ENCODE measurements at places on chromosomes 12 and 14.

DNA sequence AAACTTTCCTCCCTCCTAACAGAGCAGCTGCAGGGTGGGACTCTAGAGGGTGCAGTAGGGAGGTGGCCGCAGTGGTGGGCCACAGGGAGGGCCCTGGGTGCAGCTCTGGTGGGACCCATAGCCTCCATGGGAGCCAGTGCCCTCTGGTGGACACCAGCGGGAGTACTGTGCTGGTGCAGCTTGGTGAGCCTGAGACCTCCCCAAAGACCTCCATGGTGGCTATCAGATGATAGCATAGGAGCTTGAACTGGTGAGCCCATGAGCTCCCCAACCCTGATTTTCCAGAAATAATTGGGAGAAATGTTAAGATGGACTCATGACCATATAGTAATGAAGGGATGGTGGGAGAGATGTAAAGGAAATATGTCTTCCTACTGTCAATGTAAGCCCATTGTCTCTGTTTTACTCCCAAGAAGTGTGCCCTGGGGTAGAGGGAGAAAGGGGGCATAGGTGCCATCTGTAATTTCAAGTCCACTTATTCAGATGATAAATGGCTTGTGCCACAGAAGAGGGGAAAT lies 98.7 kb downstream of the GAS2L3 start:
- DNase-seq, result no peak

- DNase-seq, result no peak
Observed at GRCh38 chr12:100767371-100767770, 27.2 kb upstream of the ANO4 start.

DNA sequence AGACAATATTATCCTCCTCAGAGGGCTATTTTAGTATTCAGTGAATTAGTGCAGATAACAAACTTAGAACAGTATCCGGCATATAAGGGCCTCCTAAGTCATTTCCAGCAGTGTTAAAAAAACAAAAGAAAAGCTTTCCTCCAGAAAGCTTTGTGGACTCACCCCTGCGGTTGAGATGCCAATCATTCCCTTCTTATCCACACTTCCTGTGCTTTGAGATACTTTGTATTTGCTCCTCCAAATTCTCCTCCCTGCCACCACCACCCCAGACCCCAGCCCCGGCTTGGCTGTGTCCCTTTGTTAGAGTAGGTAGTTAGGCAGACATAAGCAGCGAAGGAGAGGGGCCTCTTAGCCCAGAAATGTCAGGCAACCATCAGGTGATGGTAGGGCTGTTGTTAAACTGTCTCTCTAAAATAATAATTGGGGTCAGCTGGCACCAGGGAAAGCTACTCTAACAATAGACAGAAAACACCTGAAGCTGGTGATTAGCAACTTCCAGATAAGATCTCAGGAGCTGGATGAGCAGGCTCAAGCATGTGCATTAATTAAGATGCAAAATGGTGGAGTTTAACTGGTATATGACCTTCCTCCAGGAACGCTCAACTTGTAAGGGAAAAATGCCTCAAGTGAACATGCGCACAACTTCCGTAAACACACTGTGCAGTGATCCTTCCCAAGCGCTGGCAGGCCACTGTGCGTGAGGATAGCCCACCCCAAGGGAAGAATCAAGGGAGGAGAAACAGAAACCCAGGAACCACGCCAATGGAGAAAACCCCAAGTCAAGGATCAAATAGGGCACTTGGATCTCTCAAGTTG lies 152.1 kb upstream of the EEA1 start:
- no peak for DNase-seq

GRCh38 chr14:46902837-46903236 lies 251.3 kb upstream of the RPL10L start:
- DNase-seq, result no peak

DNA sequence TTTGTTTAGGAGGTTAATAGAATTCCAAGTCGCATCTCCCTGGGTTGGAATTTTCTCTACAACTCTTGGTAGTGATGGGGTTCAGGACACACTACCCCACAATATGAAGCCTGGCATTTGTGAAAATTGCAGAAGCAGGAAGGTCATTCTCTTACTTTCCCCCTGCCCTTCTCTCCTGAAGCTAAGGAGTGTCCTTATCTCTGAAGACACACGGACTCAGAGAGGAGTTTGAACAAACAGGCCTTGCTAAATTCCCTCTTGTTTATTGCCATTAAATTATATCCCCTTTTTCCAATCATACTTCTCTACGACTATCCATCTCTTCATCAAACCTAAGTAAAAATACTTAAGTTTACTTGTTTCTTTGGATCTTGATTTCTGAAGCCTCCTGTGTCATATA lies 443.0 kb downstream of the RAD51B start:
- no peak for DNase-seq

GRCh38 chr12:32437095-32437515 lies 37.7 kb downstream of the FGD4 start:
- no peak for DNase-seq

GRCh38 chr12:19834592-19834991 lies 395.3 kb downstream of the AEBP2 start:
- DNase-seq, result no peak

GRCh38 chr14:55398679-55399078 lies 13.0 kb downstream of the ATG14 start:
- peak; percentile 85 for DNase-seq

GRCh38 chr12:116707751-116708150 lies 30.1 kb downstream of the SPRING1 start:
- no peak for DNase-seq

- DNase-seq, result no peak
Observed at GRCh38 chr14:100147181-100147631, 12.2 kb downstream of the DEGS2 start.

- DNase-seq, result no peak
Observed at GRCh38 chr12:6224550-6224949, 24.4 kb downstream of the CD9 start.

GRCh38 chr14:104637546-104638003 lies 33.0 kb upstream of the TMEM179 start:
- DNase-seq, result no peak

DNA sequence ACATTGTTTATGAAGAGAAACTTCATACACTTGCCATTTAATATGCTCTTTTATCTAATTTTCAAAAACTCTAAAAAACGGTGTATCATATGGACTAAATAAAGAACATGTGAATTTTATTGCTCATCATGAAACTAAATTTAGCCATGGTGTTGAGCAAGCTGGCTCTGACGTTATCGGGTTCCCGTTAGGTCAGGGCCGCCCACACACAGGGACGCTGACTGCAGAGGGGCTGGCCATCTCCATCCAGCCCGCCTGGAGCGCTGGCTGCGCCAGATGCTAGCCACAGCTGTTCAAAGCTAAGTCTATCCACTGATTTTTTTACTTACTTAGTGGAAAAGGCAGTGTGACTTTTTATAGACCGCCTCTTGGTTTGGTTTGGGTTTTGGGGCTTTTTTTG lies 36.5 kb upstream of the DYNC1H1 start:
- peak; percentile 96 for DNase-seq

- no peak for DNase-seq
Observed at GRCh38 chr12:51630986-51631385, 40.0 kb downstream of the SCN8A start.

GRCh38 chr14:77107228-77107627 lies 9.2 kb downstream of the CIPC start:
- no peak for DNase-seq

DNA sequence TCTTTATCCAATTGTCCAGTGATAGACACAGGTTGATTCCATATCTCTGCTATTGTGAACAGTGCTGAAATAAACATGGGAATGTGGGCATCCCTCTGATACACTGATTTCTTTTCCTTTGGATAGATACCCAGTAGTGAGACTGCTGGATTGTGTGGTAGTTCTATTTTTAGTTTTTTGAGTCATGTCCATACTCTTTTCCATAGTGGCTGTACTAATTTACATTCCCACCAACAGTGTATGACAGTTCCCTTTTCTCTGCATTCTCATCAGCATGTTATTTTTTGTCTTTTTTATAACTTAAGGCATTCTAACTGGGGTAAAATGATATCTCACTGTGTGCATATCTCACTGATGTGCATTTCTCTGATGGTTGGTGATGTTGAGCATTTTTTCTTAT lies 24.8 kb upstream of the VASH1 start:
- DNase-seq, result no peak

GRCh38 chr12:11830307-11830801 lies 180.9 kb downstream of the ETV6 start:
- DNase-seq, result no peak

GRCh38 chr12:57224973-57225679 lies 4.4 kb upstream of the SHMT2 start:
- no peak for DNase-seq

DNA sequence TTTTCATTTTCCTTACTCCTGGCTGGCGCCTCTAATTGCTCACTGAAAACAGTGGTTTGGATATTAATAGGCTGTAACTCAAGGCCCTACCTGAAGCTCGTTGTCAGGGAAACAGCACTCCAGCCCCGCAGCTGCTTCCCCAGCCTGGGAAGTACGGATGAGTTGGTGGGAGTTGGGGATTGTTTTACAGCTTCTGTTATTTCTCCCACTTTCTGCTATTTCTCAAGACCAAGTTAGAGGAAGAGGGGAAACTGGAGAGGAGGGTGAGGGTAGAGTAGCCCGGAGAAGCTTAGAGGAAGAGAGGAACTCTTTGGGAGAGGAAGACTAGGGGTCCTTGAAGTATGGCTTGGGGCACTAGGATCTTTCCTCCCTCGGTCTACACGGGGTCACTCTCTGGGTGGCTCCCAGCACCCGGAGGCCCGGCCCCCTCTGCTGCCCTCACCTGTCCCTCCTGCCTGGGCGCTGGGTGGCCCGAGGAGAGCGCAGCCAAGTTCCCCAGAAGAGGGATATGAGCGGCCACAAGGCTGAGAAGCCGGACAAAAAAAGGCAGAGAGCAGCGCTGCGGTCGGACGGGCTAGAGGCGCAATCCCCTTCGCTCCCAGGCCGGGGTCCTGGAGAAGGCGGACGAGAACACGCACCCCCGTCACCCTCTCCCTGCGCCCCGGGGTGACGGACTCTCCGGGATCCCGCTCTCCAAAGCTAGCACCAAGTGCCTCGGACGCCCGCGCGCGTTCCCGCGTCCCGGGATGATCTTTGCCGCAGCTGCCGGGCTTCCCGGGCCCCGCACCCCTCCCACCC lies 671 bp downstream of the SPTB start:
- DNase-seq, result no peak

DNA sequence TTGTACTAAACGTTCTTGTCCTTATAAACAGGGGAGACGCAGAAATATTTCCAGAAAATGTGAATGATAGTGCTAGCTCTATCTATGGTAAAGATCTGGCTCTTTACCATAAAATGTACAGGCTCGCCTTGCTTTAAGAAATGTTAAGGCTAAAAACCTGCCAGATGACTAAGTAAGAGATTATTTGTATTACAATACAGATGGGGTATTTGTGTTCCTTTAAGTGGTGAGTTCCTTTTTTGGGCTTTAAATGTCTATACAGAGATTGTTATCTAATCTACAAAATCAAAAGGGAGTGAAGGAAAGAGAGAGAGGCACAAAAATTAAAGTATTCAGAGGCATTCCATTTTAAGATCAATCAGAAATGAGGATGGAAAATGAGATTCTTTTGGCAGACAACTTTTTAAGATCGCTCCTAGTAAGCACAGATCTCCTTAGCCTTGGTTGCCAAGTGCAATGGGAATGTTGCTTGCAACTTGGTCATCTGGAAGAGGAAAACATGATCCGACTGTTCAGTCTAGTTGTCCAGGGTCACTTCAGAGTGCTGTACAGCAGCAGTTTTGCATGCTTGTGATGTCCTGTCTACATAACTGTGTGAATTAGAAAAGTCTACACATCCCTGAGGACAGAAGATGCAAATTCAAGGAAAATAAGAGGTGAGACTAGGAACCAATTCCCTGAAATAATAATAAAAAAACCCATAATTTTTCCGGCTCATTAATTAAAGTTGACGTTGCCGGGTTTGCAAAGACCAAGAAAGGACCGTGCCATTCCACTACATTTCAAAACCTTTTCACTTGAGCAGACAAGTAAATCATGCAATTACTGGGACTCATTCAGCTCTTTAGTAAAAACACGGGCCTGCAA lies 380.8 kb downstream of the EGLN3 start:
- DNase-seq, result no peak

DNA sequence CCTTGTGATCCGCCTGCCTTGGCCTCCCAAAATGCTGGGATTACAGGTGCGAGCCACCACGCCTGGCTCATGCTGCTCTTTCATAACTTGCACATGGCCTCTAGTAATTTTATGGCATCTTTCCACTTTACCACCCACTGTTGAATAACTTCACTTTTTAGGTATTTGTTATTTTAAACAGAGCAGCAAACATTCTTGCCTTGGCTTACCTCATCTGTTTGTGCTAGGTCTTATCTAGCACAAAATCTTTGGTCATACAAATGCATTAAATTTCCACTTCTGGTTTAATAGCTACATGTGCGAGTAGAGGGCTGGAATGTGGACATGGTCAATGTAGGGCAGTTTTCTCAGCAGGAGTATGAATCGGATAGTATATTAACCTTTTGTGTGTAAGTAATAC lies 38.8 kb upstream of the ATF7IP start:
- no peak for DNase-seq

- no peak for DNase-seq
Observed at GRCh38 chr12:94767956-94768355, 117.6 kb upstream of the TMCC3 start.

- DNase-seq, result no peak
Observed at GRCh38 chr14:98966016-98966415, 306.0 kb downstream of the BCL11B start.

- peak; percentile 36 for DNase-seq
Observed at GRCh38 chr14:71488703-71489191, 443.5 kb upstream of the RGS6 start.
